Activated CD4-positive, alpha-beta T cell treated with anti-CD3 and anti-CD28 coated beads, Interleukin-2, amount 50 U/mL, for 48 hours (primary cell): ENCODE measurements at places on chromosomes 6 and 20.

DNA sequence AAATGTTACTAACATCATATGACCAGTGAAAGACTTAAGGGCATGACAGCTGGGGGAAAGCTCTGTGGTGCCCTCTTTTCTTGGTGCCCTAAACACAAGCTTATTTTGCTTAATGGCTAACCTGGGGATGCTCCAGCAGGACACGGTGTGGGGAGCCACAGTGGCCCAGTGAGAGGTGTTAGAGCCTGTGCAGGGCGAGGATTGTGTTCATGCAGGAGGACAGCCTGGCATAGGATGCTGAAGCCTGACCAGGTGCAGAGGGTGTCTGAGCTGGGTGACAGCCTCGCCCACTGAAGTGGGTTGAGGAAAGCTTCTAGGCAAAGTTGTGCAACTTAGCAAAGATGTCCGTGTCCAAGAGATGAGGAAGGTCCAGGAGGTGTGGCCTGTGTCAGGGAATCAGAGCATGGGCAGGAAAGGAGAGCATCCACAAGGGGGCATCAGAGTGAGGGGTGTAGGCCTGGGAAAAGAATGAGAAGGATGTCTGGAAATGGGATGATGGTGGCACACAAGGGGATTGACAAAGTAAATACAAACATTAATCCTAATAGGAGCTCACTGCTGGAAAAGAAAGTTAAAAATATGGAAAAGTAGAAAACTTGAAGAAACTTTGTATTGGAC, 33.9 kb downstream of the SLC17A4 start:
- peak; percentile 60 for DNase-seq

DNA sequence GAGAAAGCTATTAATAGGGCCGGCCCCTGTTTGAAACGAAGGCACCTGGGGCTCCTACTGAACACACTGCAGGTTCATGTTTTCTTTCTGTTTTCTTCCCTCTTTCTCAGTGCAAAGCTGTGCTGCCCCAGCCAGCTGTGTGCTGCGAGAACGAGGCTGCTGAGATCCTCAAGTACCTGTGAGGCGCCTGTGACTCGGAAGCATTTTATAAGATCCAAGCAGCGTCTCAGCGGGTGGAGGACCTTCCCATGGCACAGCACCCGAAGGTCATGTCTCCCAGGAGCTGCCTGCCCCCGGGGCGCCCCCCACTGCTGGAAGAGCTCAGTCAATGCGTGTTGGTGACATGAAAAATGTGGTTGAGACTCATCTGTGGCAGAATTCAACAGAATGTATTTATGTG, 66.3 kb downstream of the SMOC2 start:
- no peak for DNase-seq

- DNase-seq = no peak
These were observed 207.4 kb downstream of the LRFN2 start for GRCh38 chr6:40379811-40380210.

DNA sequence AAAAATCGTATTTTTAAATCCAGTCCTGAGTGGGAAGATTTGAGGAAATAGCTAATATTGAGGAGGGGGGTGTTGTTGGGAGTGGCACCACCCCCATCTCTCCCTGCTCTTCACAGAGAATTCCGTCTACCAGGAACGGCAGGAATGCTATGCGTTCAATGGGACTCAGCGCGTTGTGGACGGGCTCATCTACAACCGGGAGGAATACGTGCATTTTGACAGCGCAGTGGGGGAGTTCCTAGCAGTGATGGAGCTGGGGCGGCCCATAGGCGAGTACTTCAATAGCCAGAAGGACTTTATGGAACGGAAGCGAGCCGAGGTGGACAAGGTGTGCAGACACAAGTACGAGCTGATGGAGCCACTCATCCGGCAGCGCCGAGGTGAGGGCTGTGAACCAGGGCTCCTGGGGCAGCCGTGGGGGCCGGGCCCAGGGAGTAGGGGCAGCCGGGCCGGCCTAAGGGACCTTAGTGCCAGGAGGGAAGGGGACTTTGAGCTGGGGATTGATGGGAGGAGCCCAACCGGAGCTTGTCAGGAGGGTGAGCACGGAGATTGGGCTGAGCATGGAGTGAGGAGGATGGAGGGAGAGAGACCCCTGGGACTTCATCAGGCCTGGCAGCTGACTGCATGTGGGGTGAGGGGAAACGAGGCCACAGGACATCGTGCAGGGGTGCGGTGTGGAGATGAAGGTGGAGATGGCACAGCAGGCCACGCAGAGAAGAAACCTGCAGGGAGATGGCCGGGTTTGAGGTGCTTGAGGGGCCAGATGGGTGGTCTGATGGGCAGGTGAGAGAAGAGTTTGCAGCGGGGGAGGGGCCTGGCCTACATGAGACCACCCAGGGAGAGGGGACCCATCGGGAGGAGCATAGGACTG, 41.3 kb downstream of the HLA-DPB1 start:
- no peak for DNase-seq

DNA sequence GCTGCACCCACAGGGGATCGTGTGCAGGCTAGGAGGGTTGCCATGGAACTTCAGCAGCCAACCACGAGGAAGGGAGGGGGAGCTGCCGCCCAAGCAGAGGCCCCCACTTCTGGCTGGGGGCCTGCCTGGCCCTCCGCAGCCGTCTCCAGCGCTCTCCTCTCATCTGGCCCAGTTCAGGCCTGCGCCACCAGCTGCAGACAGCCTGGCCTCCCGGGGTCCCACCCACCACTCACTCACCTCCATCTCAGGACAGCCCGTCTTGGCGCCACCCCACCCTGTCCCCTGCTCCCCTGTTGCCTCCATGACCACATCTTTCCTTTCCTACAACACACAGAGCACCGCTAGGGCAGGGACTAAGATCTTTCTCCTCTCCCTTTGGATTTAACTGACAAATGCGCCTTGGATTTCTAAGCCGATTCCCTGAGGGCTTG, 98.7 kb downstream of the ANKRD60 start:
- DNase-seq = no peak

- no peak for DNase-seq
These were observed 367.5 kb downstream of the BTBD9 start for GRCh38 chr6:38272222-38272621.

DNA sequence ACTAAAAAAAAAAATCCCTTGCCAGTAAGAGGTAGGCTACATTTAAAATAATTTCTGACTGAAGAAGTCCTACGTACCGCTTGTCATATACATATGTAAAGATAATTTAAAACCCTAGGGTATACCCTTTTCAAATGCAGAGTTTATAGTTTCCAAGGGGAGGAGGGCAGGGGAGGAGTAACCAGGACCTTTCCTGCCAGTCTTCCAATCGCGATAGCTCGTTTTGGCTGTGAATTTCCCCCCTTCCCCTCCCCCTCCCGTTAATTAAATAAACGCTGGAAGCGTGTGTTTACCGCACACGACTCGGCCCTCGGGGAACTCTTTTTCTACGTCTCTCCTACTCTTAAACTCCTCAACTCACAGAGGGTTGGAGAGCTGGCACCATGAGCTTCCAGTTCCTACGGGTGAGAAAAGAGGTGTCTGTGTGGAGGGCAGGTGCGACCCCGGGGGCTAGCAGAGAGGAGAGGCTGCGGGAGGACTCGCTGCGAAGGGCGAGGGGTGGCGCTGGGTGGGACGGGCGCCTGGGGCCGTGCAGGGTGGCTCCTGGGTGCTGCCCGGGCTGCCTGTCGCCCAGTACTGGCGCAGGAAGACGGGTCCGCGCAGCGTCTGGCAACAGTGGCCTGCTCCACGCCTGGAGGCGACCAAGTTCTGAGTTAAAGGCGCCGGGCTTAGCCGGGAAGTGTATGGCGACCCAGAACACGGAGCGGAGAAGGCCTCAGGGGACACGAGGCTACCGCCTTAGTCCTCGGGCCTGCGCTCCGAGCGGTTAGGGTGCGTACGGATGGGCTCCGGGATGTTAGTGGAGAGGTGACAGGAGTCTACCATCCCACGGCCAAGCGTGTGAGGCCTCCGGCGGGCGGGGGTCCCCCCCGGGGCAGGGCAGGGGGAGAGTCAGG, 4.1 kb upstream of the TFAP2C start:
- DNase-seq = no peak

DNA sequence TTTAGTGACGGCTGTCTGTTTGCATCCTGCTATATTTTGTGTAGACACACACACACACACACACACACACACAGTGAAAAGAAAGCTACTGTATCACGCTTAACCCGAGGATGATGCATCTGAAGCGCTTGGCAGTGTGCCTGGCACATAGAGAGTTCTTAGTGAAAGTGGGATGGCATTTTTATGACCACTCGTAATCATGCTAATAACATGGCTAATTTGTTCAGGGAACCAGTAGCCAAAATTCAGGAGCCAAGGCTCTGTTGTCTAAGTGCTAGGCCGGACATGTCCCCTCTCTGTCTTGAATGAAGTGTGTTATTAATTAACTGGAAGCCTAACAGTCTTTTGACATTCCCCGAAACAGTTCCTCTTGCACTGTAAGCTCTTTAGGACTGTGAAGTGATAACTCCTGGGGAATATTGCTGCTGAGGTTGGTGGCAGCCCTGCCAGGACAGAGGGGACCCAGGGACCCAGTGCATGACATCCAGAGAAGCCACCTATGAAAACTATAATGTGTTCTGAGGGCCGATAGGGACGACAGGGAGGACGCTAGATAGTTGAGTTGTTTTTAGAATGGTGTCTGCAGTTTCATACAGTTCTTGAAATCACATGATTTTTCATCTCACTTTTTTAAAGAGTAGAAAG, 45.0 kb upstream of the IRF4 start:
- no peak for DNase-seq

DNA sequence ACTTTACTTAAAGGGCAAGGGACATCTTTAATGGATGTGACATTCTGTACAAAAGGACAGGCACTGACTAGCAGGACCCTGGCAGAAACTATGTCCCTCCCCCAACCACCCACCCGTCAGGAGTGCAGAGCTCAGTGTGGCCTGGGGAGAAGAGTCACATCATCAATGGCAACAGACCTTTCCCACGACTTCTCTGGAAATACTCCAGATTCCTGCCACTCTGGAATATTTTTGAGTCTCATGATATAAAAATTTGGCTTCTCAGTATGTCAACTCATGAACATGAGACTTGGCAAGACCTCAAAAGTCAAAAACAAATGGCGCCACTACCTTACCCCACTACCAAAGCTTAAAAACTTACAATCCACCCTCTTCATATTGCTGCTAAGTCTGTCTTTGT, 118.3 kb downstream of the SLC23A2 start:
- no peak for DNase-seq

DNA sequence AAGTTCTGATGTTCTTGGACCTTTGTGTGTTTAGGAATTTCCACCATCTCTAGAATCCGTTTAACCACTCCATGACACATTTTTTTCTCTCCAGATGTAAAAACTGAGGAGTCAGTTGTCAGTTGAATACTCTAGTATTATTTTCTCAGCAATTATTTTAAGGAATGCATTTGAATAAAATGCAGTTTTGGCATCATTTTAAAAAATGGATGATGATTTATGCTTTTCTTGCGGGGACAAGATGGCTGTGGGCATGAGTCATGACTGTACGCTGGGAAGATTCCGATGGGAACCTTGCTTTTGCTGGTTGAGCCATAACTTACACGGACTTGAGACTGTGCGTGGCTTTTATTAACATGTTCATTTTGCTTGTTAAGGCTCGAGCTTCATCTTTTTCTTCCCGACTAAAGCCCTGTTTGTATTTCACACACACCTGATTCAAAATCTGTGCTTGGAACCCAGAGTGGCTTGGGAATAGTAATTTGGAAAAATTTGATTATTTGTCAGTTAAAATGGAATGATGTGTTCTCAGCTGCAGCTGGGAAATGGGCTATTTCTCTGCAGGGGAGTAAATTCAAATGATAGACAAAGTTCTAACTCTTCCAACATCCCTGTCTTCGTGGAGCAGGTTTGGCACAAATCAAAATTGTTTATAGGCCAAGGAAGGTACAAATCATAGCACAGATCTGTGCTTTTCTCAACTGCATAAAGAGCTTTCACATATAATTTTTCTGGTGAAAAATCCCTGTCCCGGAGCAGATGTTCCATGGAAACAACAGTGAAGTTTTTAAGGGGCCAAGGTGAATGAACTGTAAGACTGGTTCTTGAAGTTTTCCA, 470.5 kb upstream of the JAG1 start:
- DNase-seq = no peak

DNA sequence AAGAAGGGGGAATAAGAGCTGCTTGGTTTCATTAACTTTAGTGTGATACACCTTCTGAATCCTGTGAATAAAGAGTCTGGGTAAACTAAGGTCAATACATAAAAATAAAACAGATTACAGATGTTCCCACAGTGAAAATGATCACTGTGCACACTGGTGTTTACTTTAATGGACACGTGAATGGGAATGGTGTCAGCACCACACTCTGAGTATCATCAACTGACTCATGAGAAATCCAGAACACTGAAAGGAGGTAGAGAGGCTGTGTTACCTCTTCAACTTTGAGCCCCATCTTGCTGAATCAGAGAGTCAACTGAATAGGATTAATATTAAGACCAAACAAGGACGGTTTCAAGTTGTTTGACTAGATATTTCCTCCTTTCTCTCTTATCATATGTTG, 75.0 kb downstream of the ELOVL4 start:
- no peak for DNase-seq

- no peak for DNase-seq
These were observed 9.9 kb downstream of the PCIF1 start for GRCh38 chr20:45944151-45944964.

DNA sequence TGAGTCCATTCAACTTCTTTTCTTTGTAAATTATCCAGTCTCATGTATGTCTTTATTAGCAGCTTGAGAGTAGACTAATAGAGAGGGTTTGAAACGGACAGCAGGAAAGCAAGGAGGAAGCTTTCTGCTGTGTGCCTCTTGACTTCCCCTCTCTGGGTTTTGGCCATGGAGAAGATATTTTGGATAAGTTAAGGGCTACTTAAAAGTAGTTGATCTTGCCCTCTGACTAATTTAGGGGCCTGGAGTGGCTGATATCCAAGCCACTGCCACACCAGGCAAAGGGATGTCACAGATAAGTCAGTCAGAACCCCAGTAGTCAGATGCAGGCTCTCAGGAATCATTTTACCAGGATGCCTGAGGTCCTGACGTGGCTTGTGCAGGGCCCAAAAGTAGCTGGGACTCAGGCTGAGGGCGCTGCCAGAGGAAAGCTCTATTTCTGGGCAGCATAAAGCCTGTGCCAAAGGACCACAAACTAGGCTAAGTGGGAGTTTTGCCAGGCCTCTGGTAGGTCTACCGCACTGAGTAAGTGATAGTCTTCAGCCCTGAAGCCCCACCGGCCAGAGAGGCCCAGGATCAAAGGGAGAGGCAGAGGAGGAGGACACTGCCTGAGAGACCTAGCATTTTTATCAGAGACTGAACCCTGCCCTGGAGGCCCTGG, 41.6 kb upstream of the IYD start:
- DNase-seq = no peak

GRCh38 chr20:46267108-46268105, 40.9 kb downstream of the CDH22 start:
- no peak for DNase-seq

- DNase-seq = no peak
These were observed 294.7 kb downstream of the FARS2 start for GRCh38 chr6:5556011-5556410.

GRCh38 chr6:33108307-33108706, 32.5 kb downstream of the HLA-DPB1 start:
- DNase-seq = no peak

GRCh38 chr20:25623225-25623735, 534 bp downstream of the NANP start:
- peak; percentile 58 for DNase-seq

DNA sequence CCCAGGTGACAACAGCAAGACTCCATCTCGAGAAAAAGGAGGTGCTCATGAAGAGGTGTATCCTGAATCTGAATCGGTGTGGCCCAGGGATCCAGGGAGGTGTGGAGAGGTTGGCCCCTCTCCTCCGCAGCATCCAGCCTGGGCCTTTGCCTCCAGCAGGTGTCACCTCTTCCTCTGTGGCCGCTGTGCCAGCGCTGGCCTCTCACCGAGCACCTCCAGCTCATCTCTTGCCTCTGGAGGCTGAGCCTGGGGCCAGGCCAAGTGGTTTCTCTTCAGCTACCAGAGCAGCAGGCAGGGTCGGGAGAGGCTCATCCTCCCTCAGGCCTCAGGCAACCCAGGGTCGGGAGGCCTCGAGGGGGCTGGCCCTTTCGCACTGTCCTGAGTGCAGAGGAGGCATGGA, 1.2 kb upstream of the COL20A1 start:
- no peak for DNase-seq
